ENCODE measurements at places on chromosomes 1 and 21.

GRCh38 chr1:234710936-234711724, 101.2 kb upstream of the IRF2BP2 start:
- no peak for DNase-seq

DNA sequence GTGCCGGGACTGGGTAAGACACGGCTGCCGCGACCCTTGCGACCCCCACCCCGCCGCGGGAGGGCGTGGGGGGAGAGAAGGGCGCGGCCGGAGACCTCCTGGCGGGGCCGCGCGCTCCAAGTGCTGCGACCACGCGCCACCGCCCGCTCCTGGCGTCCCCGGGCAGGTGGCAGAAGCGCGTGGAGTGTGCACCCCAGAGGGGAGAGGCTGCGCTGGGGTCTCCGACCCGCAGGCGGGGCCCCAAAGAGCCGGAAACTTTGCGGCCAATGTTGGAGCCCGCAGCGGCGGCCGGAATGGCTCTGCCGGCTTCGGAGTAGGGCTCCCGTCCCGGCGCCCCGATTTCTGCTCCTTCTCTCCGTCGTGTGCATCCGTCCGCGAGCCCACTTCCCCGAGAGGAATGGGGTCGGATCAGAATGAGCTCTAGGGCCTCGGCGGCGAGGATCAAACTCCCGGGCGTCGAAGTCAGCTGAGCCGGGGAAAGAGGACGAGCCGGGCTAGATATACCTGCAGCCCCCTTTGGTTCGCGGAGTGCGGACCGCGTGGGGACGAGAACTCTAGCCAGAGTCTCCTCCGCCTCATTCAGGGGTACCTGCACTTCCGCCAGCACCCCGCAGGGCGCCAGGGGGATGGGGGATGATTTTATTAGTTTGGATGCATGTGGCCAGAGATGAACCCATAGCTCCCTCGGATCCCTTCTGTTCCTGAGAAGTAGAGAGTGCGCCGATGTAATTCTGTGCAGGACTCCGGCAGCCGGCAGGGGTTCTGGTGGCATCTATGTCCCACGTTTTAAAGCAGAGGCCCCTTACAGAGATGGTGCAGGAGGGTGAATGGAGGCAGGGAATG, 751 bp downstream of the STUM start:
- DNase-seq, result no peak

DNA sequence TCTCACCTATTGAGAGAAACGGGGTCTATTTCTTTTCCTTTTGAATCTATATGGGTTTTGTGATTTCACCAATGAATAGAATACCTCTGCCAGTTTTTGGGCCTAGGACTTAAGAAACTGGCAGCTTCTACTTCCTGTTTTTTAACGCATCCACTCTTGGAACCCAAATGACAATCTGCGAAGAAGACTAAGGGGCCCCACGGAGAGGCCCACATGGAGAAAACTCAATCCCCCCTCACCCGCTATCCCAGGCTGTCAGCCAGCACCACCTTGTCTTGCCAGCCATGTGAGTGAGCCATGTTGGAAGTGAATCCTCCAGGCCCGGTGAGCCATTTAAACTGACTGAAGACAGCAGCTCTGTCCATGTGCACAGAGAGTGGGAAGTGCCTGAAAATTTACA, 3.6 kb upstream of the HENMT1 start:
- DNase-seq, result no peak

DNA sequence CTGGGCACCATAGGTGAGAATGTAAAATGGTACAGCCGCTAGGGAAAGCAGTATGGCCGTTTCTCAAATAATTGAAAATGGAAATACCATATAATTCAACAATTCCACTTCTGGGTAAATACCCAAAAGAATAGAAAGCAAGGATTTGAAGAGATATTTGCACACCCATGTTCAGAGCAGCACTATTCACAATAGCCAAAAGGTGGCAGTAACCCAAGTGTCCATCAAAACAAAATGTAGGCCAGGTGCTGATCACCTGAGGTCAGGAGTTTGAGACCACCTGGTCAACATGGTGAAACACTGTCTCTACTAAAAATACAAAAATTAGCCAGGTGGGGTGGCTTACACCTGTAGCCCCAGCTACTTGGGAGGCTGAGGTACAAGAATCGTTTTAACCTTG, 62.1 kb downstream of the OLIG1 start:
- DNase-seq, result no peak

- DNase-seq, result no peak
Observed at GRCh38 chr1:7930645-7931445, 9.8 kb downstream of the TNFRSF9 start.

GRCh38 chr1:221636096-221636495, 105.8 kb downstream of the DUSP10 start:
- DNase-seq, result no peak

DNA sequence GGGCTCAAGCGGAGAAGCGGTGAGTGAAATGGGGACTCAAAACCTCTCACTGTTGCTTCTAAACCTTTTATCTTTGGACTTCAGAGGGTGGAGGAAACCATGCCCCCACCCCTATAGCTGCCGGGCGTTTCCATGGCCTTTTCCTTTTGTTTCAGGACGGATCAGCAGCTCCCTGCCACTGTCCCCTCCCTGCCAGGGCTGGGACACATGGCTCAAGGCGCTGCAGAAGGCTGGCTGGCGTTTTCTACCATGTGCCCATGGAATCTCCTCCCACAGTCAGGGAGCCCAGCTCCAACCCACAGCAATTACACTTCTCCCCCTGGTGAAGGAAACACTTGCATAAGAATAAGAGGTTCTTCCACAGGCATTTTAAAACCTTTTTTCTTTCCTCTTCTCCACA, 812.7 kb downstream of the PLA2G4A start:
- no peak for DNase-seq

DNA sequence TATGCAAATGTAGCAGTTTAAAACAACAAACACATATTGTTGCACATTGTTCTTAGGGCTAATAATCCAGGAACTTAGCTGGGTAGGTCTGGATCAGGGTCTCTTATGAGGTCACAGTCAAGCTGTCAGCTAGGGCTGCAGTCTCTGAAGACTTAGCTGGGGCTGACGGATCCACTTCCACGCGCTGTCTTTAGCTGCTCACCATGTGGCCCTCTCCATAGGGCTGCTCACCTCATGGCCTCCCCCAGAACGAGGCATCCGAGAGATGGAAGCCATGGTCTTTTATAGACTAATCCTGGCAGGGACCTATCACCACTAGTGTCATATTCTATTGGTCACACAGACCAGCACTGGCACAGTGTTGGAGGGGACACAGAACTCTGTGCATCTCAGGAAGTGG, 8.7 kb upstream of the OXCT2 start:
- no peak for DNase-seq

DNA sequence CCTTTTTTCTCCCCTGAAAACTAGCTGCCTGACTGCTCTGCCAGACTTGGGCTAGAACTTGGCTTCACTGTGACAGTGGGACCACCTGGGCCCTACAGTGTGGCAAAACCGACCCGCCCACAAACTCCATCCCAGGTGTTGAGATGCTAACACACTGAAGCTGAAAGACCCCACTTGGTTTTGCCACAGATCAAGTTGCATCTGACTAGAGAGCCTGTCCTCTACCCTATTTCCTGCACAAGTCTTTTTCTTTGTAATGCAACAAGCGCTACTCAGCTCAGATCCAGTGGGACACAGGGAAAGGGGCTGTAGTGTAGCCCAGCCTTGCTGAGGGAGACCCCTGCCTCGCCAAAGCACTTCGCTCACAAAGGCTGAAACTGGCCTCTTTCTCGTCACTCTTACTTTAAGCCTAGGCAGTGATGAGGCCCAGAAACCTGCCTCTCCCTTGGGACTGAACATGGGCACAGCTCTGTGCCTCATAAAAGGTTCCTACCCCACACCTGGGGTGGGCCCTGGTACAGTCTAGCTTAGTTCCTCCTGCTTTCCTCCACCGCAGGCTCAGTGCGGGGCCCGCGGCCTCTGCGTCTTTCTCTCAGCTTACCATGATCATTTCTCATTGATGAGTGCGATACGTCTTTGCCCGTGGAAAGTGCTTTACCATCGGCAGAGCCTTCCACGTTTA, 9.7 kb downstream of the ALPL start:
- no peak for DNase-seq

All from T-helper 17 cell (primary cell).